ENCODE measurements at places on chromosomes 5 and 9.

DNA sequence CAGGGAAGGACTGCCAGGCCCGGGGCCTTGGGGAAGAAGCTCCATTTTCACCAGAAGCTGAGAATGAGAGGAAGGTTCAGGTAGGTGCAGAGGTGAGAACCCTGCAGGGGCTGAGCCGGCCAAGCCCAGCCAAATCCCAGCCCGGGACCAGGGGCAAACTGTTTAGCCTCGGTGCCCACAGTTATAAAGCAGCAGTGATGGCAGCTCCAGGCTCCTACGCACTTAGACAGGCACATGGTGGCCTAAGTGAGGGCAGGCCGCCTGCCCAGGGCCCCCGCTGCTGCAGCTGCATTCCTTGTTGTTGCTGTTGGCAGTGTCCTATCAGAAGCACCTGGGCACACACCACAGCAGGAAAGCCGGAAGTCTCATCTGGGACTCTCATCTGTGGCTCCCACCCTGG is 159.9 kb upstream of the FOXD4L5 start:
- no peak for DNase-seq

- DNase-seq: no peak
These were observed 357.0 kb upstream of the PIK3R1 start for GRCh38 chr5:67858471-67859031.

DNA sequence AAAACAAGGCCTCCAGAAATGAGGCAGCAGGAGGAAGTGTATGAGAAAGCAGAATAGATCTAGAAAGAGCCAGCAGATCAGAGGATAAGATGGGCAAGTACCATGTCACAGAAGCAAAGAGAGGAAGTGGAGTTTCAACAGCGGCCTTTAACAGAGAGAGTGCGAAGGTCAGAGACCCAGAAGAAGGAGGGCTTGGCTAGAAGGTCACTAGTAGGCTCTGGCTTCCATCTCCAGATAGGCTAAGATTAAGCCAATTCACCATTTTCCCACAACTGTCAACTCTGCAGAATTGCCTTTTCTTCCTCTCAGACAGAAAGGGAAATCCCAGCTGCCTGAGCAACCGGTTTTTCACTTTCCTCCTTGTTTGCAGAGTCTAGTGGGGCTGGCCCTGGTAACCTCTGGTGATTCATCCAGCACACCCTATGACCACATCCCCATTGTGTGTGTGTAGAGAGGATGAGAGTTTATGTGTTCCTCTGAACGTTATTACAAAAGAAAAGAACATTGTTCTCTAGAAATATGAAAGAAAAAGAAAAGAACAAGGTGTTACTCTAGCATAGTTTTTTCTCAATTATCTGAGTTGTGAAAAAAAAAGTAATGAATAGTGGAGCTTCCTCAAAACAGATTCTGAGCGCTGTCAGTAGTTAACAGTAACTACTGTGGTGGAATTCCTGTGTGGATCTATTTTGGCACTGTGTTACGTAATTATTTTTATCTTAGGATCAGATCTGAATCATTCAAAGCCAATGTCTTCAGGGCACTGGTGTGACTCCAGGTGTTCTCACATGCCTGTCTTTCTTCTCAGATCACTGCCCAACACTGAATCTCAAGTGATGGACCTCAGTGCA is 220.4 kb downstream of the ARRDC3 start:
- peak; percentile 72 for DNase-seq

- no peak for DNase-seq
These were observed 54.3 kb upstream of the BOD1 start for GRCh38 chr5:173670791-173671120.

DNA sequence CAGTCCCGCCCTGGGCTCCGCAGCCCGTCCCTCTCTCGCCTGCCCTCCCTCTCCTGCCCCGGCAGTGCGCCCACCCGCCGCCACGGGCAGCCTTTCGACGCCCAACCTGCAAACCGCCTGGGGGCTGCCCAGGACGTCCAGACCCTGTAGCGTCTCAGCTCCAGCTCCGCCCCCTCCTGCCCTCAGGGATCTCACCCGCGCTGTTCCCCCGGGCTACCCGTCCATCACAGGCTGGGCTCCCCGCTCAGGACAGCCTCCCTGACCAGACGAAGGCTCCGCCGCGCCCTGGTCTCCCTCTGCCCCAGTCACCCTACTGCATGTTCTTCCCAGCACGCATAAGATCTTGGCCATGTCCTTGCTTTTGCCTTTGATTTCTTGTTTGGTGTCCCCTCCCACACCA is 1.4 kb downstream of the RASGEF1C start:
- DNase-seq: no peak

DNA sequence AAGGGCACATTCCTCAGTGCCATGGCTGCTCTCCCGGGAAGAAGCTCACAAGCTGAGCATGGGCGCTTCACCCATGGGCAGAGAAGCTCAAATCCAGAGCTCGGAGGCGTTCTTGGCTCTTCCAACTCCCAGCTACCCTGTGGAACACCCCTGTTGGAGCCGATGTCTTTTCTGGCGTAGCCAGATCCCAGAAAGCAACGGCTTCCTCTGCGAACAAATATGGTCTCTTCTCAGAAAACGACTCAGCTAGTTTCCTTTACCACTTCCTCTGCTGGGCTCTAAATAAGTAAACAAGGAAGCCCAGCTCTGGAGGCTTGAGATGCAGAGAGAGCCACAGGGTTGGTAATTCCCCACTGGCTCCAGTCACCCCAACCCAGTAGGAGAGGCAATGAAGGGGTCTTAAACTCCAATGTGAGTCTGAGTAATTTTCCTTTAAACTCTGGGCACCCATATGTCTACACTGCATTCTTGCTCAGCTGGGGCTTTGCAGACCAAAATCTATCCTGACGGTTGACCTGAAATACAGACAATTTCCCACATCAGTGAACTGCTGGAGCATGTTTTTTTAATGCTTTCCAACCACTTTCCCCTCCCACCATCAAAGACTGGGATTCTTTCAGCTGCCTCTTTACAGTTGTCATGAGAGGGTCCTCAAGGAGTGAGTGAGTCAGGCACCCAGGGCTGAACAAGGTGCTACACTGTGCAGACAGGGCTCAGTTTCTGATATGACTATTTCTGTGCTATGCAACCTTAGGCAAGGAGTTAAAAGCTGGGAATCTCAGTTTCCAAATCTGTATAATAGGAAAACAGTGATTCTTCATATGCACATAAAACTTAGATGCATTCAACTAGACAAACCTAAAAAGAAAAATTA is at the start of gene LCP2:
TSS of gene LCP2 (minus strand) at position 189 of the 874 bp plus-strand sequence. CDS start at position 23, 166 bp downstream.
- no peak for DNase-seq

DNA sequence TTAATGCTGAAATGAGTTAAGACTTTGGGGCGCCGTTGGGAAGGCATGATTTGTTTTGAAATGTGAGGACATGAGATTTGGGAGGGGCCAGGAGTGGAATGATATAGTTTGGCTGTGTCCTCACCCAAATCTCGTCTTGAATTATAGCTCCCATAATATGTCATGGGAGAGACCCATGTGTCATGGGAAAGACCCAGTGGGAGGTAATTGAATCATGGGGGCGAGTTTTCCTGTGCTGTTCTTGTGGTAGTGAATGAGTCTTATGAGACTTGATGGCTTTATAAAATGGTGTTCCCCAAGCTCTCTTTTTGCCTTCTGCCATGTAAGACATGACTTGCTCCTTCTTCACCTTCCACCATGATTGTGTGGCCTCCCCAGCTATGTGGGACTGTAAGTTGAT is 5.1 kb downstream of the SLC25A48 start:
- no peak for DNase-seq

DNA sequence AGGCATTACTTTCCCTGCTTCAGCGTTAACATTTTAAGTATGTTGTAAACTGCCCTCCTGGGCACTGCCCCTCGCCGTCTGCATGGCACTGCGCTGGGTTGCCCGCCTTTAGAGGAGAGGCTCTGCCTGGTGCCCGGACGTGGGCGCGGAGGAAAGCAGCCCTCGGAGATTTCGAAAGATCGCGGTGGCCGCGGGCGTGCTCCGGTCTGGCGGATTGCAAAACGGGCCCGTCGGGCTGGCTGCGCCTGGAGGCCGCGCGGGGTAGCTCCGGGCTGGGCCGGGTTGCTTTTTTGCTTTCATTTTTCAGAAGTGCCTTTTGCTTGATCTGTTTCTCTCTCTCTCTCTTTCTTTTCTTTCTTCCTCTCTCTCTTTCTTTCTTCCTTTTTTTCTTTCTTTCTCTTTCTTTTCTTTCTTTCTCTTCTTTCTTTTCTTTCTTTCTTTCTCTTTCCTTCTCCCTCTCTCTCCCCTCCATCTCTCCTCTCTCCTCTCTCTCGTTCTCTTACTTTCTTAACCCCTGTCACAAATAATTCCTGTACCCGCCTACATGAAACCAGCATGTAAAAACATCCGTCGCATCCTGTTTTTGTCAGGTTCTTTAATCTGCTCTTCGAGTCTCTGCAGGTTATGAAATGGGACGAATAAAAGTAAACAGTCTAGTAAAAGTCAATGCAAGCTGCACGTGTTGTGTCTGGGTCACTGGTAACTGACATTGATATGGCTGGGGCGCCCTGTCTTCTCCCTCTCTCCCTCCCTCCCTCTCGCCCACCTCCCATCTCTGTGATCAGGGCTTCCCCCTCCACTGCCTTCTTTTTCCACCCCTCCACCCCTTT is 1.7 kb downstream of the FST start:
- no peak for DNase-seq

DNA sequence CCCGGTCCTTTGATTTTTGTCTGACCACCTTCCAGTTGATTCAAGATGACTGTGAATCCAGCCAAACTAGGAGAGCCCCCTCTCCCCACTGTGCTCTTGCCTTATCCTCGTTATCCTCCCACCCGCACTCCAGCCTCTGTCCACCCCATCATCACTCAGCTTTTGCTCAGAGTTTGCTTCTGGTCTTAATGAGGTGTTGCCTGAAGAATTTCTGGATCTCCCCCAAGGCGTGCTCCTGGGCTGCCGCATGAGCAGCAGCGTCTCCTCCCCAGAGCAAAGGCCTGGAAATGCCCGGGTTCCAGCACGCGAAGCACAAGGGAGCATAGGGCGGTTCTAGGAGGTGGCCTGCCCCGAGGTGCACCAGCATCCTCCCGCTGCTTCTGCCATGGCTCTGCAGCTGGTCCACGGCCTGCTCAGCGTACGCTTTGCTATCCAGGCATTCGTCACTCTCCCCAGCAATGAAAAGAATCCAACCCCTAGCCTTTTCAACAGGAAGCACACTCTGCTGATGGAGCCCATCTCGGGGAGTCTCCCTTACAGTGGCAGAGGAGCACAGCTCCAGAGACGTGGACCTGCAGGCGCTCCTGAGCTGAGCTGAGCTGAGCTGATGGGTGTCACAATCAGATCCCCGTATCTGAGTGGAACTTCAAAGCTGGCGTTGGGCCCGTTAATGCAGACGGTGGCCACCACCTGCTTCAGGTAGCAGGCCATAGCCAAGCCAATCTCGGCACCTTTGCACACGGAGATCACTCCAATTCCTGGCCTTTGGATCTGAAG is 50.7 kb downstream of the BAAT start:
- no peak for DNase-seq

DNA sequence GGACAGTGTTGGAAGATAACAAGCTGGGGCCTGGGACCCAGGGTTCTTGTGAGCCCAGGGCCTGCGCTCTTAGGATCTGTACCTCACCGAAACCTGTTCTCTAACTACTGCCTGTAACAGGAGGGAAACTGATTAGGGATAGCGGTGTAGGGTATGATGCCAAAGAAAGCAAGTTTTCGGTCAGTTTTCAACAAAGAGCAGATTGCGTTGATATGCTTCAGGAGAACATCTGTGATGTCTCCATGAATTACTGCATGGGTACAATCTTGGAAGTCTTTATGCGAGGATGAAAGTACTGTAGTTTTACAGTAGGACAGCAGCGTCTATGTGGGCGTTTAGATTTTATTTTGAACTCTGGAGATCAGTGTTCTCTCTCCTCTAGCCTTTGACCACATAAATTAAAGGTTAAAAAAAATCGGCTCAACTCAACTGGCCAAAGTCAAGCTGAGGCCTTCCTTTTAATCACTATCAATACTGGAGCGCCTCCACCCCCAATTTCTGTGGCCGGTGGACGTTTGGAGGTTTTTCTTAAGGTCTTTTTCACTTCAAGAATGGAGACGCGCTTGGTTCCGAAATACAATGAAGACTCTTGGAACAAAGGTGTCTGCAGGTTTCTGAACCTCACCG is 3.0 kb downstream of the NFIL3 start:
- no peak for DNase-seq

GRCh38 chr5:54761213-54761701 is 224.1 kb downstream of the ESM1 start:
- no peak for DNase-seq

DNA sequence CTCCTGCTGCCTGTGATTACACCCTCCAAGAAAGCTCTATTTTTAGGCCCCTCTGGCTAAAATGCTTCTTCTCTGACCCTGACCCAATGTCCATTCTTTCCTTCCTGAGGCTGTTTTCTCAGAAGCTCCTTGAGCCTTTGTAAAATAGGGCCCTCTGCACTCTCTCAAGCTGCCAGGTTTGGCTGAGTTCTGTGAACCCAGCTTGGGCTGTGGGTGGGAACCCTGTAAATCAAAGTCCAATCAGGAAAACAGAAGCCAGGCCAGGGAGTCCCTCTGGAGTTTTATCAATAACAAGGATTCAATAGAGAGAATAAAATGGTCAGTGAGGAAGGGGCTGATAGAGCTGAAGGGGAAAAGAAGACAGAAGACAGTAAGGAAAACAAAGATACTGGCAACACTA is 43.7 kb upstream of the ERCC6L2 start:
- DNase-seq: no peak

DNA sequence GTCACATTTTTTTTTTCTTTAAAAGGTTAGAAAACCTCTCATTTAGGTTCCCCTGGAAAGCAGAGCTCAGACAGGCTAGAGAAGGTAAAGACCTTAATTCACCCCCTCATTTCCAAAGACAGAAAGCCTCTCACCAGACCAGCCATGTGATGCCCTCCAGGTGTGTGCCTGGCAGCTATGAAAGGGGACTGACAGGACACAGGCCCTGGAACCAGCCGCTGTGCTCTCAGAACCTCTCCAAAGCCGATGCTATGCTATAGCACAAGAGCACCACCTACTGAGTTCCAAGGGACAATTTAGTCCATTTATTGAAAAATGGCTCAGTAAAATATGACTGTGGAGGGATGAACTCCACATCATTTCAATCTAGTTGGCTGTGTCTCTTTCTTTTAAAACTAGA is 48.8 kb downstream of the FANCC start:
- no peak for DNase-seq

DNA sequence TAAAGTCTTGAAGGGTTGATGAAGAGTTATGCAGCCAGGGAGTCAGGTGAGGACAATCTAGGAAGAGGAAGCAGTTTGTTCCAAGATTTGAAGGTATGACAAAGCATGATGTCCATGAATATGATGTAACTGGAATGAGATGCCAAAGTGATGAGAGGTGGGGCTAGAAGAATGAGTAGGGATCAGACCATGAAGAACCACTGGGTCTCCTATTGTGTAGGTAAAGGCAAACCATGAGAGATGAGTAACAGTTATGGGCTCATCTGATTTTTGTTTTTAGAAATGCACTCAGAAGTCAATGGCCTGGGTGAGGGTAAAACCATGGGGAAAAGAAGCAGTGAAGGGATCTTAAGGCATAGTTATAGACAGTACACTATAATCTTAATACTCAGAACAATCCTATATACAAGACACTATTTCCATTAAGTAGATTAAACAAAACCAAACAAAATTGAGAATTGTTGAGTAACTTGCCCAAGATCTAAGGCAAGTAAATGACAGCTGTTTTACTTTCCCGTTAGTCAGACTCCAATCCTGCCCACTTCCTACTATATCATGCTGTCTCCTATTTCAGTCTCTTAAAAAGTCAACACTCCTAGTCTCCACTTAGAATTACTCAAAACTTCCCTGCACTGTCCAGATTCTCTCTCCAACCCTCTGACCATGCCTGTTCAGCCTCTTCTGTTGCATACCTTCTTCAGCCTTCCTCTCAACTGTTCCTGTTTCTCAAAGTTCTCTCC is 393.8 kb upstream of the MEF2C start:
- DNase-seq: no peak

All from retinal pigment epithelial cell (primary cell).